ENCODE measurements at places on chromosomes 3 and 15.

GRCh38 chr3:85432081-85432480, 473.3 kb downstream of the CADM2 start:
- DNase-seq = no peak

- DNase-seq = no peak
Measured at GRCh38 chr3:195571361-195571760, 12.4 kb downstream of the APOD start.

GRCh38 chr15:56343879-56344278, 21.3 kb upstream of the TEX9 start:
- DNase-seq = no peak

DNA sequence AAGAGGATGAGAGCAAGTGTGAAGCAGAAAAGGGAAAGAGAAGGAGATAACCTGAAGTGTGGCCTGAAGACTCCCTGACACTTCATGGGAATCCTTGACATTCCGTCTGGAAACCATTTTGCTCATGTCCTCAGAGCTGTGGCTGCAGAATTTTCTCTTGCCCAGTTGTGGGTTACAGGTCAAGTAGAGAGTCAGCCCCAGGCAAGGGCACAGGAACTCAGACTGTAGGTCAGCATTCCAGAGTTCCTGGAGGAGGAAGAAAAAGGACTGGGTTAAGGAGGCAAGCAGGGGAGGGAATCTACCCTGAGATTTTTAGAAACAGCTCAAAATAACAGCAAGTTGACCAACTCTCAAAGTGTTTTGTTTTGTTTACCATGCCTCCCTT, 4.1 kb upstream of the THSD4 start:
- no peak for DNase-seq

DNA sequence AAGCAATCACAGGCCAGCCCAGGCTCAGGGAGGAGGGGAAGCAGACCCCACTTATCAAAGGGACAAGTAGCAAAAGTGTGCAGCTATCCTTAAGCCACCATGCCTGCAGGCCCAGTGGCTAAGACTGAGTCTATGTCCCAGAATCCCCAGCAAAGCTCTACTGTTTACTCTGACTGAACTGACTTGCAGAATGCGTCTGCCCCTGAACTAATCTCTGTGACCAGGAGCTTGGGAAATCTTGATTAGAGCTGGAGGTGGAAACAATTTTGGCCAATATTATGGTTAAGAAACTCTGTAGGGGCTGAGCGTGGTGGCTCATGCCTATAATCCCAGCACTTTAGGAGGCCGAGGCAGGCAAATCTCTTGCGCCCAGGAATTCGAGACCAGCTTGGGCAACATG, 22.6 kb downstream of the DPH3 start:
- DNase-seq = no peak

DNA sequence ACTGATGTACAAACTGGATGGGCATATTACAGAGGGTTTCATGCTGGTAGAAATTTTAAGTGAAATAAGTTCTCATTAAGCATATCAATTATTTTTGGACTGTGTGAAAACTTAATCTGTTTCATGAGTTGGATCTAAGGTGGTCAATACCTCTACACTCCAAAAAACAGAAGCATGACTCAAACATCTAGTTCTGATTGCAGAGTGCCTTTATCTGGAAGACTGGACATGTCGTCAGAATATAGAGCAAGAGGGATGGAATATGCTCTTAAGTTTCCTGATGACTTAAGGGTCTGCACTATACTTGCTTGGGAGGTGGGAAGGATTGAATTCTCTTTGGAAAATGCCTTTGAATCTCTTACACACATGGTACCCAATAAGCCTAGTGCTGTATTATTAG, 138.3 kb downstream of the LPP start:
- no peak for DNase-seq
